A549 treated with GW870086 at 1 μM for 4 hours (cell line): ENCODE measurements at places on chromosomes 11 and 22. TPM values are rescaled to one million over a fixed set of nuclear protein-coding genes. Genes with fewer than 3 reads are reported as not detected.

Gene MMP7
- total RNA-seq, result 22.8 to 33.8 TPM (median 24.6 TPM) in 5 replicates

Gene OR2D2
- not detected in 5 replicates for total RNA-seq

Gene JHY
- total RNA-seq, result 2.9 to 3.5 TPM (median 3.0 TPM) in 5 replicates

Gene UBQLNL
- total RNA-seq, result not detected in 5 replicates

Gene ADAMTS8
- total RNA-seq, result 0.26 to 0.52 TPM (median 0.47 TPM) in 5 replicates

Gene LGALS12
- total RNA-seq, result 0.16 TPM in 1 of 5 replicates, not detected in the others

Gene FGF19
- 0.09 to 0.13 TPM (median 0.10 TPM) in 5 replicates for total RNA-seq

Gene OR4A47
- not detected in 5 replicates for total RNA-seq

Gene CPT1B
- total RNA-seq, result 7.6 to 13.7 TPM (median 11.2 TPM) in 5 replicates

Gene DDX25
- total RNA-seq, result not detected in 5 replicates

Gene SAA1
- total RNA-seq, result 0.97 to 2.6 TPM (median 1.6 TPM) in 5 replicates

Gene DEAF1
- 26.1 to 38.9 TPM (median 32.1 TPM) in 5 replicates for total RNA-seq

Gene SLN
- 0.52 to 2.1 TPM (median 1.6 TPM) in 5 replicates for total RNA-seq

Gene OR8D4
- total RNA-seq, result not detected in 5 replicates

Gene LDHAL6A
- total RNA-seq, result not detected in 5 replicates

Gene EED
- 24.4 to 28.0 TPM (median 24.8 TPM) in 5 replicates for total RNA-seq

Gene RAG1
- total RNA-seq, result 0.18 to 0.53 TPM (median 0.37 TPM) in 5 replicates

Gene OR6A2
- not detected in 5 replicates for total RNA-seq

Gene CYTH4
- total RNA-seq, result 0.59 to 1.9 TPM (median 0.90 TPM) in 5 replicates

Gene IPO7
- total RNA-seq, result 76.4 to 105 TPM (median 101 TPM) in 5 replicates

Gene NELL1
- not detected in 5 replicates for total RNA-seq

Gene ABCG4
- 0.24 to 0.37 TPM (median 0.30 TPM) in 5 replicates for total RNA-seq

Gene MMP3
- 0.17 to 0.28 TPM in 2 of 5 replicates, not detected in the others for total RNA-seq

Gene APOL4
- total RNA-seq, result 0.10 TPM in 1 of 5 replicates, not detected in the others

Gene SPDYC
- total RNA-seq, result not detected in 5 replicates

Gene OR52E1
- total RNA-seq, result not detected in 5 replicates

Gene OR56A1
- total RNA-seq, result not detected in 5 replicates

Gene PRR5
- total RNA-seq, result 11.0 to 16.5 TPM (median 14.6 TPM) in 5 replicates

Gene PAMR1
- not detected in 5 replicates for total RNA-seq

Gene MYRF
- 15.9 to 22.9 TPM (median 20.8 TPM) in 5 replicates for total RNA-seq

Gene TESMIN
- total RNA-seq, result 4.3 to 6.8 TPM (median 5.7 TPM) in 5 replicates
